Activated CD4-positive, alpha-beta T cell treated with anti-CD3 and anti-CD28 coated beads, Interleukin-2, amount 50 U/mL, for 48 hours (primary cell): ENCODE measurements at places on chromosomes 3 and 15.

DNA sequence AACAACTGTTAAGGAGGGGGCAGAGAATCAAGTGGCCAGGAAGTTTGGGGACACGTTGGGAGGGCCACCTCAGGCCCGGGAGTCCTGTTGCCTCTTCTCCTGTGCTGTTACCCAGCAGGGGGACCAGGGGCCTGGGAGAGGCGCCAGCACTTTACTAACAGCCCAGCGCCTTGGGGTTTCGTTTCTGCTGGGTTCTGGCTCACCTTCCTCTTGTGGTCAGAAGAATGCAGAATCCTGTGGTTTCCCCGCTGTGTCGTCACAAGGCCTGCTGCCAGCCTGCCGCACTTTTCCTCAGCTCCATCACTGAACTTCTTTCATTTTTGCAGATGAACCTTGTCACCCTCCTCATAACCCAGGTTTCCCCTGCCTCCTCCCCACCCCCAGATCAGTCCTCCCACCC, 67.7 kb downstream of the SLC30A4 start:
- peak; percentile 82 for DNase-seq

GRCh38 chr3:38454884-38455638, 1.4 kb downstream of the ACVR2B start:
- DNase-seq = peak; percentile 56

GRCh38 chr15:45341790-45342189, 36.6 kb downstream of the GATM start:
- no peak for DNase-seq

- no peak for DNase-seq
These were observed 64.0 kb downstream of the GREM1 start for GRCh38 chr15:32781781-32782180.

- no peak for DNase-seq
These were observed 37.0 kb upstream of the LMCD1 start for GRCh38 chr3:8464668-8465067.

DNA sequence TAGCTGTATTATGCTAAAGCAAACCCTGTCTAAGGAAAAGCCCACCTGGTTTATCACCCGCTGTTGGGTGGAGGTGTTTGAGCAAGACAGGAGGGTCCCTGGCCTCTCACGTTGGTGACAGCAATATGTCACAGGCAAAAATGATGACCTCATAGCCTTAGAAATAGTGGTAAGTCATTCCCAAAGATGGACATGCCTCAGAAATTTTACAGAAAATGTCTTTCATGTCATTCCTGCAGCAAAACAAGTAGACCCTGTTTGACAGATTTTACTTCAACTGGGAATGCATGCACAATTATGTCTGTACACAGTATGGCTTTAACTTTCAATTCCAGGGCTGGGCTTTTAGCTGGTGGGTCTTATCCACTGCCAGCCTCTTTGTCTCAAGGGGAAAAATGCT, 362.3 kb upstream of the C2CD4B start:
- DNase-seq = no peak

DNA sequence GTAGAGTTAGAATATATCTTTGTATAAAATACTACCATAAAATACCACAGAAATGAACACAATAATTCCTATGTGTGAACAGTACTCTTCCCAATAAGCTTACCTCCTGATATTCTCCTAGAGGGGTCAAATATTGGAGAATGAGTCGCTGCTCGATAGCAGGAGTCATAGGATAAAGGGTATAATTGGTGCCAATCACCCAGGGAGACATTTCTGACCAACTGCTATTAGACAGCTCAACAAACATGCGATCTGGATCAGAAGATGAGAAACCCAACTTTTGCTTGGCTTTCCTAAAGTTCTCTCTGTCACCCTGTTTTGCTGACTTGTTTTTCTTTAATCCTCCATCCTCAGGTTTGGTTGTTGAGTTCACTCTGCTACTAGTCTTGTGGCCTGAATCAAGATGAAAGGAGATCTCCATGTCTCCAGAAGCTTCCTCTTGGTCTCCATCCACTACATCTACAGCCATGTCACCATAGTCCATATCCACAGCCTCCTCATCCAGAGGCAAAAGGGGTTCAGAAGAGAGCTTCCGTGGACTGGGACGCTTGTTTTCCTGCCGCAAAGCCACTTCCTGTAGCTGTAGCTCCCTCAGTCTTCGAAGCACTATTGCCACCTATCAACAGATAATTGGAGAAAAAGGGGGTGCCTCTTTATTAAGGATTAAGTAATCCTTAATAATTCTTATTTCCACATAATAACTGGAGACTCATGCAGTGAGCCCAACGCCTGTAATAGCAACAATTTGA, 50.4 kb downstream of the RBM15B start:
- no peak for DNase-seq

GRCh38 chr3:183392186-183393034, 36.0 kb downstream of the MCF2L2 start:
- no peak for DNase-seq

- DNase-seq = no peak
These were observed 735.3 kb upstream of the CADM2 start for GRCh38 chr3:84223512-84223911.

DNA sequence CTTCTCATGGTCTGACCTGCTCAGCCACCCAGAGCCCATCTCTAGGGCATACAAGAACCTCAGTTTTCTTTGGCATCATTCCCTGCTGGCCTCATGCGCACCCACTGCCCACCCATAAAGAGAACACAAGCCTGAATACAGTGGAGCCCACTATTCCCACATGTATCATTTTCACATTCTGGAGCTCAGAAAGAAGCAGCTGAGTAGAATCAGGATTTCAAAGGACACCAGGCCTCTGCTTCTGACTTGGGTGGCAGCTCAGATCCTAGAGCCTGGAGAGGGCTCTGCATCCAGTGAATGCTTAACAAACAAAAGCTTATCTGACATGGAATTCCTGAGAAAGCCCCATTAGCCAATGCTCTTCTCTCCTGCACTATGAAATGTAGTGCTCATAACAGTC, 34.7 kb downstream of the RBP2 start:
- DNase-seq = no peak
